Panc1 (cell line): ENCODE measurements at places on chromosomes 3 and 15. TPM values are rescaled to one million over a fixed set of nuclear protein-coding genes. Genes with fewer than 3 reads are reported as not detected.

TNFAIP8L3 gene
- 1.0 TPM for total RNA-seq

CCR1 gene
- total RNA-seq: not detected

CPEB1 gene
- 19.5 TPM for total RNA-seq

SIDT1 gene
- total RNA-seq: not detected

ZNF385D gene
- total RNA-seq: 13.0 TPM

COL6A5 gene
- not detected for total RNA-seq

DNA sequence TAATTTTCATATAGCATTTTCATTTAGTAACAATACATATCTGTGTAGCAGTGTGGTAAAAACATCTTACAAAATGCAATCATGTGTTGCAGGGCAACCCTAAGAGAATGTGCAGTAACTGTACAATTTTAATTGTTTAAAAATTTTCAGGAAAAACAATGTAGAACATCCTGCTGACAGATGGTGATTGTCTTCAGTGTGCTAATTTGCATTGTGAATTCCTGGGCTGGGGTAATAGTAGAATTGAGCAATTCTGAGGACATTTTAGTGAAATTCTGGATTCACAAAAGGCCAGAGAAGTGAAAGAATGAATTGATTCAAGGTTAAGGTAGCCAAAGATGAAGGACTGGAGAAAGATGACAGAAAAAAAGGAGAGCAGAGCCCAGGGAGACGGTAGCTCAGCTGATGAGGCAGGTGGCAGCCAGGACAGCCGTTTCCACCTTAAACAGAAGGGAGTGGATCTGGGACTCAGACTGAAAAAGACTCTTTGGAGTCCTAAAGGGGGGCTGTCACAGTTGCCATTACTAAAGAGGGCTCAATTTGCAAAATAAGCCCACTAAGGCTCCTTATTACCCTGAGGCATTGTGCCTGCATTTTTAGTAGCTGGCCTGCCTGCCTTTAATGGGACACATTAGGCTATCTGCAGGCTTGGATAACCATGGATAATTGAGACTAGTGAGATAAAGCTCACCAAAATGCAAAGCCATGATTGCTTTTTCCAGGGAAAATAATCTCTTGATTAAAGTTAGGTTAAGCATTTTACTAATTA is 8.6 kb downstream of the MAP3K13 start:
- DNase-seq: no peak

GRCh38 chr15:28993051-28993719 is 107.4 kb downstream of the APBA2 start:
- DNase-seq: no peak

DNA sequence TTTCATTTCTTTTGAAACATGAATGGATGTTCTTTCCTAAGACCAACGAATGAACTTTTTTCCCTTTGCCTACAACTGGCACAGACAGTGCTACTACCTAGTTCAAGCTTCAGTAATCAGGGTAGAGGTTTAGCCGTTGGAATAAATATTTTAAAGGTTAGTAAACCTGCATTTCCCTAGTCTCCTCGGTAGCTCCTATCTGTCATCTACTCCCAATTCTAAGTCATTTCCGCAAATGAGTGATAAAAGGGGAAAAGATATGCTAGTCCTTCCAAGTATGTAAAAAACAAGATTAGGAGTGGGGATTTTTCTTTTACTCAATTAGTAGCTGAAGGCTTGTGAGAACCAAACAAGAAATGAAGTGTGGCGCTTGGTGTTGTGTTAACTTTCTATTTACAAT is 15.2 kb downstream of the SLTM start:
- DNase-seq: no peak

GRCh38 chr3:10450494-10451440 is 54.6 kb downstream of the ATP2B2 start:
- DNase-seq: no peak

DNA sequence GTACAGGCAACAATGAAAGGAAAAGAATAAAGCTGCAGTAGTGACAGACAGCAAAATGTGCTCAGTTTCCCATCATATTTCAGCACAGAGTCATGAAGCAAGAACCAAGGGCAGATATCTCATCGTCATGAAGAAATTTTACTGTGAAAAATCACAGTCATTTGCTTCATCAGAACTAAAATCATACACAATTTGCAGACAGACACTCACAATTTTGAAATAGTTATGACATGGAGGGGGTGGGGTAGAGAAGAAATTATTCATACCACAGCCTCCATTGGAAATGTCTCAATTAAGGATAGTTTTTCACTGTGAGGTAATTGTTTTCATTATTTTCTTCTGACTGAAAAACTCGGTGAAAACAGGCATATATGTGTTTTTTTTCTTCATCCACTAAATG is 78.8 kb upstream of the CNTN3 start:
- DNase-seq: no peak

- DNase-seq: no peak
Observed at GRCh38 chr15:39131609-39132008, 449.3 kb upstream of the THBS1 start.

DNA sequence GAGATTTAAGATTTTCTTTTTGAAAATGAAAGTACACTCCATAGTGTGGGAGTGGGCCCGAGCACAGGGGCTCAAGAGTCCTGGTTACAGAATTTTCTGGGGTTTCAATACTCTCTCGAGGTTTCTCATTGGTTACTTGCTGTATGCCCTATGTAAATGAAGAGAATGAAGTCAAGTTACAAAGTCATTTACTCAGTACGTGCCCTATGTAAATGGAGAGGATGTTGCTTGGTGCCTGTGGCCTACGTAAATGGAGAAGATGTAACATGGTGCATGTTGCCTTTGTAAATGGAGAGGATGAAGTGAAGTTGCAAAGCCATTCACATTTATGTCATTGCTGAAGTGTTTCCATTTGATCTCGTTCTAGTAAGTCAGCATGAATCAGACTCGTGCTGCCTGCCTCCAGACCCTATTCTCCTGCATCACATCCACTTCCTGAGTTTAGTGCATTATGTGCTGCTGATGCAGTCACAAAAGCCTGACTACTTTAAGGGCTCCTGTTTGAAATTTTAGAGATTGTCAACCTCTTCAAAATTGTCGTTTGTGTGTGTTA is 302.0 kb downstream of the ZBBX start:
- no peak for DNase-seq

DNA sequence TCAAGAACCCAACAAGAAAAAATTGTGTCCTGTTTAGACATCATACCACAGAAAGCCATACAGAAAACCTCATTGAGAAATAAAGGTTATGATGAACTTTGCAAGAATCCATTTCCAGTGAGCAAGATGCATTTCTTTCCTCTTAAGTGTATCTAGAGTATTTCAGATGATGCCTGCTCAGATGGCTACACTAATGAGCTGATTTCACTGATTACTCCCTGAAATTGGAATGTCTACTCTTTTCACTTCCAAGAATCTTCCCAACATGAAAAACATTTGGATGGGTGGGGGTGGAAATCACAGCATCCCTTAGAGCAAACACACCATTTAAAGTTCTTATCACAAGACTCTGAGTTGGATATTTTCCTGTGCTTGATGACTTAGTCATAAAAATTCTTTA is 41.4 kb upstream of the IL12A start:
- no peak for DNase-seq
